ENCODE measurements at places on chromosomes 7 and 10. TPM values are rescaled to one million over a fixed set of nuclear protein-coding genes. Genes with fewer than 3 reads are reported as not detected.

Gene CYREN
- 44.4 TPM for total RNA-seq

Gene FAM241B
- 20.9 TPM for total RNA-seq

Gene VPS41
- total RNA-seq = 104 TPM

Gene PRPS1L1
- not detected for total RNA-seq

Gene KLF14
- total RNA-seq = 1.0 TPM

Gene FAM53B
- total RNA-seq = 43.0 TPM

Gene RGR
- total RNA-seq = not detected

Gene GPER1
- total RNA-seq = 2.4 TPM

Gene ST8SIA6
- 1.7 TPM for total RNA-seq

Gene MSS51
- total RNA-seq = 4.9 TPM

Gene CLCN1
- total RNA-seq = 0.11 TPM

Gene ETV1
- total RNA-seq = 26.6 TPM

Gene INHBA
- 51.4 TPM for total RNA-seq

Gene MAP3K8
- 29.0 TPM for total RNA-seq

Gene SEMA3D
- 272 TPM for total RNA-seq

Gene PAPOLB
- 0.22 TPM for total RNA-seq

Gene FRMD4A
- 42.4 TPM for total RNA-seq

Gene NRAP
- total RNA-seq = not detected

Gene POU6F2
- 9.2 TPM for total RNA-seq

Gene ITIH5
- 17.2 TPM for total RNA-seq

Gene SH2D4B
- 0.27 TPM for total RNA-seq
